ENCODE measurements at places on chromosomes 4 and X.

DNA sequence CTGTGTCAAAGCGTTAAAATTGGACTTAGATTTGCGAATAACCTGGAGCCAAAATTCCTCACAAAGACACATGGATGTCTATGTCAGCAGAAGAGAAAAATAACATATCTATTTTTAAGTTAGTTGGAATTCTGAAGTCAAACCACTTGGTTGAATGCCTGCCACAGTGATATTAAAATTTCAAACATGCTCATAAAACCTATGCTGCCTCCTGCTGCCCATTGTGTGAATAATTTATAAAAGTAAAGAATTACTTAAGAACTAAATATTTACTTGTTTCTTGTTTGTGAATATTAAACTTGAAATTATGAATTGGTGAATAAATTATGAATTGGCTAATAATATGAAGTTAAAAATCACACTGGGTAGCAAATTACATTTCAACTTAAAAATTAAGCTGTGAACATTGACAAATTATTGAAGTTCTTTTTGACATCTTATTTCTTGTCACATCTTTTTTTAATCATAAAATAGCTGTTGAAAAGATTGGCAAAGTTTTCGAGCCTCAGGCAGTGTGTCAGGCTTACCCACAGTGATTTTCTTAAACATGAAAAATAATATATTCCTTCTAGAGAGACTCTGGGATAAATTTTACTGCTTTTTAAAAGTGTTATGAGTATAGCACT is 35.4 kb downstream of the FABP2 start:
- no peak for DNase-seq

GRCh38 chr4:72463724-72464123 is 105.3 kb downstream of the ADAMTS3 start:
- no peak for DNase-seq

DNA sequence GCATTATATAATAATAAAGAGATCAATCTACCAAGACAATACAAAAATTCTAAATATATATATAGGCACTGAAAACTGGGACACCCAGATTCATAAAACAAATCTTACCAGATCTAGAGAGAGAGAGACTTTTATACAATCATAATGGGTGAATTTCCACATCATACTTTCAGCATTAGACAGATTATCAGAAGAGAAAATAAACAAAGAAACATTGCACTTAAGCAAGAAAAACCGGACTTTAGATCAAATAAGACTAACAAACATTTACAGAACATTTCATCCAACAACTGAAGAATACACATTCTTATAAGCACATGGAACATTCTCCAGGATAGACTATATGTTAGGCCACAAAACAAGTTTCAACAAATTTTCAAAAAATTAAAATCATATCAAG is 245.1 kb downstream of the INPP4B start:
- DNase-seq = no peak

DNA sequence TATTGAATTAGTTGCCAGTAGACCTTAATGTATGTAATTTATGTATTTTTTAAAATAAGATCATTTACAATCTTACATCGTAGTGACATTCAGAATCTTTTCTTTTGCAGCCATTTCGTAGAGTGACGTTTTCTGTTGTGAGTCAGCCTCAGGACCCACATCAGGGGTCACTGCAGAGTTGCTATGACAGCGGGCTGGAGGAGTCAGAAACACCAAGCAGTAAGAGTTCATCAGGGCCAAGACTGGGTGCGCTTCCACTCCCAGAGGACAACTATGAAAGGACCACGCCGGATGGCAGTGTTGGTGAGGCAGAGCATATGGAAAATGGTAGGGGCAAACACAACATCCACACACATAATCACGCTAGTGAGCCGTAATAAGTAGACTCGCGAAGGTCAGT is 199.9 kb downstream of the PCDH7 start:
- DNase-seq = no peak

GRCh38 chrX:39162322-39162735 is 361.1 kb downstream of the MID1IP1 start:
- DNase-seq = peak; percentile 60

DNA sequence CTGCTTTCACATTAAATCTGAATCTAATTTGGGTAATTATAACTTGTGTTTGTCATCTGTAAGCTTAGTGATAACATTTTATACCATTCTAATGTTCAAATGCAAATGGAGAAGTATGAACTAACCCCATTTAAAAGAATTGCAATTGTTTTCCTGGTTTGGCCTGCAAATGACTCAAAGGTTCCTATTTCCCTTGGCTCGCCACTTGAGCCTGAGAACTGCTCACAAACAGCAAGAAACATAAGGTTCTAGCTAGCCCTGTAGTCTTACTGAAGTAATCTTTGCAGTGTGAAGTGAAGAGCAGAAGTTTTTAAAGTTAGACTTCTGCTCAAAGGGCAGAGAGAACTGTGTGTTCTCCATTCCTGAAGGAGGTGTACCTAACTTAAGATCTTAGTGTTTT is 27.2 kb downstream of the UPRT start:
- no peak for DNase-seq

DNA sequence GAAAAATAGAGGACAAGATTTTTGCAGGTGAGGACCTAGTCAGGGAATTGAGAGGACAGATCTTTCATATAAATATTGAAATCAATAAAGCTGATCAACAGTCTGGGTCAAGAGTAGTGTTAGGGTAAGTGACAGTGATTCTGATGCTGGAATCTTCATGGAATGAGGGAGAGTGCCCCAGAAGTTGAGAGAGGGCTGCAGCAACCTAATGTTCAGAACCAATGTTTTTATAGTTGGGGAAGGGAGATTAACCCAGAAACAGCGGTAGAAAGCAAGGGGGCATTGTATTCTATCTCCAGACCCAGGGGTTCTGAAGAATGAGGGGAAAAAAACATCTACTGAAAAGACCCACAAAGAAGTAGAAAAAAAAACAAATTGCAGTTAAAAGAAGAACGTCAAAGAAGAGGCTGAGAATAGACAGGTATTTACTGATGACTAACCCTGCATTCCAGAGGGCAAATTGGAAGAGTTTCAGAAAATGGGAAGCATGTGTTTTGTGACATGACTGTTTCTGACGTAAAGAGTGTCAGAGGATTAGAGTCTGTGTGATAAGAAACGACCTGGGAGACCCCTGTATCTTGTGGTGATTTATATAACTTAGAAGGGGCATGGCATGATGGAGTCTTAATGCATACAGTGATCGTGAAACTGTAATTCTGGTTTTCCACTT is 819.6 kb upstream of the EPHA5 start:
- DNase-seq = no peak

GRCh38 chr4:16199093-16199492 is 27.2 kb downstream of the TAPT1 start:
- DNase-seq = no peak
